Inflammatory macrophage treated with lipopolysaccharide for 4 hours (primary cell): ENCODE measurements at places on chromosomes 1 and 21.

GRCh38 chr1:180503280-180503862, 994 bp upstream of the ACBD6 start:
- no peak for DNase-seq

- peak; percentile 48 for DNase-seq
Measured at GRCh38 chr1:5994713-5995621, 2.7 kb upstream of the NPHP4 start.

- DNase-seq, result no peak
Measured at GRCh38 chr21:25938658-25939395, 204.1 kb downstream of the GABPA start.

GRCh38 chr1:34406833-34407539, 230.3 kb downstream of the C1orf94 start:
- DNase-seq, result no peak

- no peak for DNase-seq
Measured at GRCh38 chr21:28548291-28548690, 444.4 kb downstream of the LTN1 start.

DNA sequence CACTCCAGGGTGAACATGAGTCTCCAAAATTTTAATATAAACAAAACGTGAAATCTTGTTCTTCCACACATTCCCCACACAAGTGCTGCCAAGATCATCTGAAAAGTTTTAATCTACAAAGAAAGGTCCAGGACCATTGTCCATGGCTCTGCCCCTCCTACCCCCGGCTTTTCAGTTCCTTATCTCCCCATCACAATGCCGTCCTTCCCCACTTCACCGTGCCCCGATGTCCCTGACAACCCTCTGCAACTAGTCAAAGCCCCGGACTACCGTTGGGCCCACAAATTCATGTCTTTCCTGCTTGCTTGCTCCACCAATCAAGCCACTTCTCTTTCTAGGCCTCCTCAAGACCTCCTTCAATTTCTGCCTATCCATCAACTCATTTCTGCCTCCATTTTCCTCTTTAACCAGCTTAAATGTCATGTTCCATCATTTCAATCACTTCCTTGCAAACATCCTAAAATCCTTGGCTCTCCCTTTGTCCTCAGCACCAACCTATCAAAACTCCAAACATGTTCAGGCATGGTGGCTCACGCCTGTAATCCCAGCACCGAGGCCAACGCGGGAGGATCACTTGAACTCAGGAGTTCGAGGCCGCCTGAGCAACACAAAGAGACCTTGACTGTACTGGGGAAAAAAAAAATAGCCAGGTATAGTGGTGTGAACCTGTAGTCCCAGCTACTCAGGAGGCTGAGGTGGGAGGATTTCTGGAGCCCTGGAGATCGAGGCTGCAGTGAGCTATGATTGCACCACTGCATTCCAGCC, 14.0 kb upstream of the BMP8B start:
- DNase-seq, result no peak

GRCh38 chr1:39960431-39960958, 5.5 kb downstream of the MFSD2A start:
- DNase-seq, result peak; percentile 69

DNA sequence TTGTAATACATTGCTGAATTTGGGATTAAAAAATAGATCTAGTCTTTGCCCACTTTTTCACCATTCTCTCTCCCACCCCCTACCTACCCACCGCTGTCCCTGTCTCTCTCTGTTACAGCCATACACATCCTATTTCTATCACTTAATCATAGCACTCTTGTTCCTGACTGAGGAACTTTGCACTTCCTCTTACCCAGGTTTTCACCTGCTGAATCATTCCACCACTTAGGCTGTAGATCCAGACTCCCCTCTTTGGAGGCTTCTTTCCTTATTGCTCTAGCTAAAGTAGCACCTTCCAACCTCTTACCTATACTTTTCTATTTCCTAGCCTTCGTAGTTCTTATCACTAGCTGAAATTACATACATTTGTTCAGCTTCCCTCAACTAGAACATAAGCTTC, 59.6 kb downstream of the ATP6V1G3 start:
- no peak for DNase-seq

DNA sequence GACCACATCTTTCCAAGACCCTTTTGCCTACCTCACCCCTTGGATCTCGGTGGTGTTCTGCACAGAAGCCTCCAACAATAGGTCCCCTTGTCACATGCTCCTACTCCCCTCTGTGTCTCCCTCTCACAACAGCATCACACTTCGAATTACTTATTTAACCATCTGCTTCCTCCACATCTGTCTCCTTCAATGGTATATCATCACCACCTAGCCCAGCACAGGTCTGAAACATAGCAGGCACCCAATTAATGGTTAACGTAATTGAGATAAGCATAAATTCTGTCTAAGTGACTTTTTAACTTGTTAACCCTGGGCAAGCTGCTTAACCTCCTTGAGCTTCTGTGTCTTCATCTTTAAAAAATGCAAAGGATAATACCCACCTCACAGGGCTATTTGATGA, 100.3 kb upstream of the BARHL2 start:
- DNase-seq, result no peak

DNA sequence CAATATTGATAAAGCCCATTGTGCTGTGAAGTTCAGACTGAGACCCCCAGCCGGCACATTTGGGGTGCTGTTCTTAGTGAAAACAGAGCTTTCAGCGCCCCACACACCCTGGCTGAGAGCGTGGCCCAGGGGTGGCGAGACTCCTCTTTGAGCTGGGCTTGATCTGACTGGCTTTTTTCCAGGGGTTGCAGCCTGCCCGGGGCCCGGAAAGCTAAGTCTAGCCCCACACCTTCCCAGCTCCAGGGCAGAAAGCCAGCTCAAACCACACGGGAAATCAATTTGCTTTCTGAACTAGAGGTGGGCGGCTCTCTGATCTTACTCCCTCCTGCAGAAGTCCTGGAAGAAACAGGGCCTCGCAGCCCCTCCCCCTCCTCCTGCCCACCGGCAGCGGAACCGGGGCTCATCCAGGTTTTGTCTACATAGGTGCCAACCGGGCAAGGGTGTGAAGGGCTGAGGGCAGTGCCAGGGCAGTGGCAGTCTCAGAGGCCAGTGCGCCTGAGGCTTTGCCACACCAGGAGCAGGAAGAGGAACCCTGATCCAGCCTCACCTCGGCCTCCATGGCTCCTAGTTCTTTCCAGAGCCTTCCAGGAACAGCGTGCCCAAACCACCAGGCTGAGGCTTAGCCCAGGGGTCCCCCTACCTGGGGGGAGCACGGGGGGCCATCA, 155.3 kb downstream of the NPHP4 start:
- no peak for DNase-seq

DNA sequence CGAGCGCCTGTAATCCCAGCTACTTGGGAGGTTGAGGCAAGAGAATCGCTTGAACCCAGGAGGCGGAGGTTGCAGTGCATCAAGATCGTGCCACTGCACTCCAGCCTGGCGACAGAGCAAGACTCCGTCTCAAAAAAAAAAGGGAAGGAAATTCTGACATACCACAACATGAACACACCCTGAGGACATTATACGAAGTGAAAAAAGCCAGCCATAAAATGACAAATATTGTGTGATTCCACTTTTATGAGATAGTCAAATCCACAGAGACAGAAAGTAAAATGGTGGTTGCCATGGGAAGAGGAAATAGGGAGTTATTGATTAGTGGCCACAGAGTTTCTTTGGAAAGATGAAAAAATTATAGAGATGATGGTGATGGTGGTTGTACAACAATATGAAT, 41.7 kb downstream of the EVI5 start:
- peak; percentile 52 for DNase-seq

GRCh38 chr1:109655615-109656519, at the start of gene GSTM4:
Gene GSTM4, plus strand, starts transcription at chr1:109656099. Its CDS starts 291 bp downstream, at chr1:109656390.
- DNase-seq, result peak; percentile 70

DNA sequence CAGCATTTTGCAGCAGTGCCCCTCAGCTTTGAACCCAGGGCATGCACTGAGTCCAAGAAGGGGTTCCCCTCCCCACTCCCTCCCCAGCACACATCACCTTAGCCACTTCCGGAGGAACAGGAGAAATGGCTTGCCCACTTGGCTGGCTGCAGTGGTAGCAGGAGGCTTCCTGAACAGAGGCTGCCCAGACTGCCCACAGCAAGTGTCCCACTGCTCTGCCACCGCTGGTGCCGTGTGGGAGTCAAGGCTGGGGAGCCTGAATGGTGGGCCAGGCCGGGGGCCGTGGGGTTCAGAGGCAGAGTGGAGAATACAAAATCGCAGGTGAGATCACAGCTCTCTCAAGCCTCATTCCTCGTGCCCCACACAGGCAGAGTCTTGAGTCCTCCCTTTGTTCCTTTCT, 34.5 kb downstream of the CD247 start:
- DNase-seq, result no peak

- DNase-seq, result no peak
Measured at GRCh38 chr1:41572224-41572623, 87.7 kb upstream of the EDN2 start.
